NCI-H1436 (cell line): ENCODE measurements at places on chromosomes 1 and 21.
A peak's percentile ranks its signal among the peaks of the same experiment; 100 is the strongest.

GRCh38 chr1:23370330-23370708 lies 683 bp upstream of the ZNF436 start:
- no peak for DNase-seq

DNA sequence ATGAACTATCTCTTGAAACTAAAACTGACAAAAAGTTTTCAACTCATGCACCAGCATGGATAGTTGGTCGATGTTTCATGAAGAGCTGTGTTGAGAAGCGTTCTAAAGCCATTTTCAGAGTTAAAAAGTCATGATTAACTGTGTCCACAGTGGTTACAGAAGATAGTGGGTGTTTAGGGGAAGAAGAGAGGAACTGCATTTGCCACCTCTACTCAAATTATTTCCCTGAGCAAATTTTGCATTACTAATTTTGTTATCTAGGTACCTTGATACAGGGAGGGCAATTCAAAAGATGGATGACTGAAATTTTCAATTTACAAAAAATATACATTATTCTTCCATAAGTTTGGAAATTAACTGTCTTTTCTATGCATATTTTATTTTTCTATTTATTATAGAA lies 15.5 kb downstream of the SAMSN1 start:
- DNase-seq, result no peak

GRCh38 chr1:115729756-115730155 lies 38.8 kb downstream of the CASQ2 start:
- DNase-seq, result no peak

DNA sequence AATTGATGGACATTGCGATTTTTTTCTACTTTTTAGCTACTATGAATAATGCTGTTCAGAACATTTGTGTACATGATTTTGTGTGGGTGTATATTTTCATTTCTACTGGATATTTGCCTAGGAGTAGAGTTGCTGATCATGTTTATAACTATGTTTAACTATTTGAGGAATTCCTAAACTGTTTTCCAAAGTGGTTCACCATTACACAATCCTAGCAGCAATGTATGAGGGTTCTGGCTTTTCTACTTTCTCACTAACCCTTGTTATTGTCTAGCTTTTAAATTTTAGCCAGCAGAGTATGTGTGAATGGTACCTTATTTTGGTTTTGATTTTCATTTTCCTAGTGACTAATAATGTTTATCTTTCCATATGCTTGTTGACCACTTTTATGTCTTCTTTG lies 86.2 kb downstream of the ATG4C start:
- DNase-seq, result no peak

- no peak for DNase-seq
Measured at GRCh38 chr1:207965392-207966387, 54.8 kb upstream of the CD34 start.

DNA sequence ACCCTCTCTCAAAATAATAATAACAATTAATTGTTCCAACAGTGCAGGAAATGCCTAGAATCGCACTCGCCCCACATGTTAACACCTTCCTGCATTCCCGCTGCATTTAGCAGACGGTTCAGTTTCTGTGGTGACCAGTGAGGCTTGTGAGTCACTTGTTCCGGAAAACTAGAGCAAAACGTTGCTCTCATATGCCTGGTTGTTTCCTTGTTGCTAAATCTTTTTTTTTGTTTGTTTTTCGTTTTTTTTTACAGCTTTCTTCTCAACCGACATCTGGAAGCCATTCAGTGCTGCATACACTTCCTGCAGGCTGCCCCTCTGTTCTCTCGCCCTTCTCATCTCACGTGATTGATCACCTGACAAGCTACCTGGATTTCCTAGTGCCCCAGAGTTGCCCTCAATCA lies 56.9 kb upstream of the TMPRSS2 start:
- no peak for DNase-seq

DNA sequence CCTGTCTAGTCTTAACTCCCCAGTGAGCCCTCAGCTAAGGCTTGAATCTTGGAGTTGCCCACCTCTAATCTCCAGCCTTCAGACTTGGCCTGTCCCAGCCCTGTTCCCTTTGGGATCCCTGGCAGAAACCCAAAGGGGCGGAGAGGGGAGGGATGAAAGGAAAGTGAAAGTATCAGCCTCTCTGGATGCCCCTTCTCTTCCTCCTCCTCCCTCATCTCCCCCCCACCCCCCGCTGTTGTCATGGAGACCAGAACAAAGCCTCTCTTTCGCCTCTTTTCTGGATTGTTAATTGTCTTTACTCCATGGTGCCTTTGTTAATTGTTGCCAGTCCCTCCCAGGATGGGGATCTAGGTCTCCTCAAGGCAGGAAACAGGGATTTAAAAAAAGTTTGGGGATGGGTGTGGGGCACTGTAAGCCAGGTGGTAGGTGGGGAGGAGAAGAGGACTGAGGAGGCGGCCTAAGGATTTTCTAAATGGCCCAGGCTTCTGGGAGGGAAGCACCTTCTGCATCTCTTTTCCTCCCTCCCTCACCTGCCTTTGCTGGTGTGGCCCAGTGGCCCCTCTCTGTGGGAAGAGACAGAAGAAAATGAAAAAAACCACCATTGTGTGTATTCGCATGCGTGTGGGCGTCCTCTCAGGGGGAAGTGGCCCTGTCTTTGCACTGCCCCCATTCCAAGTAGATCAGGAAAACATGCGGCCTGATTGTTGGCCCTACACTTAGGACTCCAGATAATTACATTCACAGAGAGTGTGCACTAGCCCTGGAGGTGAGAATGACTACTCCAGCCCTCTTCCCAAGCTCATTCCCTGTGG lies 7.5 kb upstream of the SOX13 start:
- DNase-seq, result peak; percentile 69

GRCh38 chr1:45895406-45895805 lies 92.0 kb downstream of the MAST2 start:
- DNase-seq, result no peak

DNA sequence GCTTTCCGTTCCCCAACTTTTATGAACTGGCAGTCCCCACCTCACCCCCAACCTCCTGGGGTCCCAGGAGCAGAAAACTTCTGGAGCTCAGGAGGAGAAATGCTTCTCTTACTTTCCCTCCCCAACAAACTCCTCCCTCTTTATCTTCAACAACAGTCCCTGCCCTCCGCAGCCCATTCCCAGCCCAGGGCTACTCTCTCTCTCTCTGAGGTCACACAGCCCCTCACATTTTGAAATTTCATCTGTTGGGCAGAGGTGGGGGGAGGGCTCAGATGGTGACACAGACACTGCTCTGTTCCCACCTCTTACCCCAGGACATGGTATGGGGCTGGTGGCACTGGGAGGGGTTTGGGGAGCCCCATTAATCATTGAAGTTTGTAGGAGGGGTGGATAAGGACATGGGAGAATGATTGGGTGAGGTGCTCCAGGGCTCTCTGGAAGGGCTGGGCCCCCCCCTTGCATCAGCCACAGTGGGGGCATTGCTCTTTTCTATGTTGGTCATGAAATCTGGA lies 6.0 kb downstream of the PIK3CD start:
- no peak for DNase-seq

DNA sequence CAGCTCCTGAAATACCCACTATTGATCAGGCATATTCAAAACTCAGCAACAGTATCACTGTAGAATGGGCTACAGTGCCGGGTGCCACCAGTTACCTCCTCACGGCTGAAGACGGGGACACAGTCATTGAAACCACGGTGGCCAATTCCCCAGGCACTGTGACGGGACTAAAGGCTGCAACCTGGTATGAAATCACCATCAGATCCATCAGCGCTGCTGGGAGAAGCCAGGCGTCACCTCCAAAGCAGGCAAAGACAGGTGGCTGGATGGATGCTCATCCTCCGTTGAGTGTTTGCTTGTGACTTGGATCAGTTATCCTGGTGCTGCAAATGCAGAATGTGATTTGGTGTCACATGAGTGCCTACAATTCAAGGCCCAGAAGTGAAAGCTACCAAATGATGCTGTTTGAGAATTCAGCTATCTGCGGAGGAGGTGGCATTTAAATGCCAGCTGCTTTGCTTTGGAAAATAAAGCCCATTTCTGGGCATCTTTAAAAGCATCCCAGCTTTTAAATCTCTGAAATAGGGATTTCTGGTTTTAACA lies 5.1 kb downstream of the FNDC7 start:
- no peak for DNase-seq

GRCh38 chr1:53592521-53592982 lies 133.4 kb downstream of the DMRTB1 start:
- DNase-seq, result no peak

GRCh38 chr21:45640888-45641479 lies 2.5 kb upstream of the PCBP3 start:
- DNase-seq, result no peak

- DNase-seq, result no peak
Measured at GRCh38 chr1:196733091-196733970, 41.3 kb upstream of the CFHR3 start.

- peak; percentile 54 for DNase-seq
Measured at GRCh38 chr1:240562111-240562590, 49.8 kb downstream of the GREM2 start.

- DNase-seq, result no peak
Measured at GRCh38 chr1:180534214-180534613, 24.6 kb upstream of the OVAAL start.

DNA sequence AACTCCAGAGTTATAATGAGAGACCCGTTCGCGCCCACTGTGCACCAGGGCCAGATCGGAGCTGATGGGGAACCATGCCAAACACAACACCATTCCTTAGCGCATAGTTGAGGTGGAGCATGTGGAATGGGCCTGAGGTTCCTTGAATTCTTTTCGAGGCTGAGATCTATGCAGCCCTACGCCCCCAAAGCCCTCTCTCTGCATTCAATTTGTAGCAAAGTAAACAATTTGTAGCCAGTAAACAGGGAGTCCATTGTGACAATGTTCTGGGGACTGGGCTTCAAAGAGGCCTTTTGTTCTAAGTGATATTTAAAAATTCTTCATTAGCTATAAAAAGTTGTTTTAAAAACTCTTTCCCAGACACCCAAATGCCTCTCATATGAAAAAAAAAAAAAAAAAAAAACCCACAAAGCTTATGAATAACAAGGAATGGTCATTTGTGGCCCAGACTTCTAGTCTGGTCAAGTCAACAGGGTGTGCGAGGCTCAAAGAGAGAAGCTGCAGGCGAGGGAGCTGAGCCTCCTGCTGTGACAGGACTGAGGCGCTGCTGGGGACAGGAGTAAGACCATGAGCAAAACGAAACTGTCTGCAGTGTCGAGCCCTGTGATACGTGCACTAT lies 30.6 kb upstream of the KCNE2 start:
- no peak for DNase-seq

- no peak for DNase-seq
Measured at GRCh38 chr1:156488566-156489165, 11.9 kb downstream of the MEF2D start.

DNA sequence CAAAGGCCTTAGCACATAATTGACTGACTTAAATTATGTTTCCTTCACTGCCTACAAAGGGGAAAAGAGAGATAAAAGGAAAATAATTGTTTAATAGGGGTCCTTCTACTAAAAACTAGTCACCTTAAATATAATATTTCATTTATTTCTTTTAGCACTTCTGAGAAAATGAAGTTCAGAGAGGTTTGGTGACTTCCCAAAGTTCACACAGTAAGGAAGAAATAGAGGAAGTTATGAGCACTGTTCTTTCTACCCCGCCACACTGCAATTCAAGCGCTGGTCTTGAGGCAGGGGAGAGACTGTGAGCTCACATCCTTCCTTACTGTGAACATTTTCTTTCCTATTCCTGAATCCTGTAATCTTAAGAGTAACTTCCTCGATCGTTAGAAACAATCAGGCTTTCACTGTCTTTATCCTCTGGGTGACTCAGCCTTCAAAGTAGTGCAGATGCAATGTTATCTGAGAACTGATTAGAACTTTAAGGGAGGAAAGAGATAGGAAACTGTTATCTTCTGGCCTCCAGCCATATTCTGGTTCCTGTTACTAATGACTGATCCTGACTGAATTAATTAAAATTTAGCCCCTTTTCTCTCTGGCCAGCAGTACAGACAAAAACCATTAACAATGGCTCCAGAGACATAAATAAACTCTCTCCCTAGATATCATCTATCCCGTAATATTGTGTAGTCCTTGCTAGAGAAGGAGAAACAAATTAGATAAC lies 6.8 kb downstream of the RGS5 start:
- DNase-seq, result no peak

GRCh38 chr1:41162441-41162840 lies 79.7 kb downstream of the SCMH1 start:
- no peak for DNase-seq

- no peak for DNase-seq
Measured at GRCh38 chr1:100722221-100722620, 2.7 kb downstream of the VCAM1 start.

DNA sequence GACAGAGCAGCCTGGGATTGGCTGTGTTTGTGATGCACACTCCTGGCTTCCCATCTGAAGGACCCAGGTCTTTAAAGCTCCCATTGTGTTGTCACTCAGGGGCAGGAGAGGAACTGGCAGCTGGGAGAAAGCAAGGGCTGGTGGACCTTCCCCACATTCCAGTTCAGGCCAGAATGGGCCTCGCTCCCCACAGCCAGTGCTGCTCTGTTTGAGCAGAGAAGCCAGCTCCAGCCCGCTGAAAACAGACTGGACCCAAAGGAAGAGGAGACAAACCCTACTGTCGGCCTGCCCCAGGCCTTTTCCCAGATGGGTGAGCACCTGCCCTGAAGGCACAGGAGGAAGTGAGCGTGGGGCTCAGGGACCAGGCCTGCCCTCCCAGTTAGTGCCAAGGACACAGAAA lies 499.4 kb downstream of the NPHP4 start:
- DNase-seq, result no peak

DNA sequence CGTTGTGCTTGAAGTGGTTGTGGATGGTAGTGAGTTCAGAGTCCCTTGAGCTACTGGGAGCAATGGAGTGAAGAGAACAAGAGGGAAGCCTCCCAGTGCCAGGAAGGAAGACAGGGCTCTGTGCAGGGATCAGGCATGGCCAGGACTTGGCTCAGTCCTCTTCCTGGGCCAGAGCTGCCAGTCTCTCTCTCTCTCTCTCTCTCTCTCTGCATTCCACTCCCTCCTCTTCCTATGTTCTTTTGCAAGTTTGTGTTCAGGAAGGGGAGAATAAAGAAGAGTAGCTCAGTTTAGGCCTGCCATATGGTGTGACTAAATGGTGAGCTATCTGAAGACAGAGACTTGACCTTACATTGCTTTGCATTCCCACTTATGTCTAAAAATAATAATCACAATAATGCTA lies 20.5 kb upstream of the RPTN start:
- DNase-seq, result no peak

- DNase-seq, result no peak
Measured at GRCh38 chr1:201536558-201536957, 2.4 kb upstream of the NAV1 start.

DNA sequence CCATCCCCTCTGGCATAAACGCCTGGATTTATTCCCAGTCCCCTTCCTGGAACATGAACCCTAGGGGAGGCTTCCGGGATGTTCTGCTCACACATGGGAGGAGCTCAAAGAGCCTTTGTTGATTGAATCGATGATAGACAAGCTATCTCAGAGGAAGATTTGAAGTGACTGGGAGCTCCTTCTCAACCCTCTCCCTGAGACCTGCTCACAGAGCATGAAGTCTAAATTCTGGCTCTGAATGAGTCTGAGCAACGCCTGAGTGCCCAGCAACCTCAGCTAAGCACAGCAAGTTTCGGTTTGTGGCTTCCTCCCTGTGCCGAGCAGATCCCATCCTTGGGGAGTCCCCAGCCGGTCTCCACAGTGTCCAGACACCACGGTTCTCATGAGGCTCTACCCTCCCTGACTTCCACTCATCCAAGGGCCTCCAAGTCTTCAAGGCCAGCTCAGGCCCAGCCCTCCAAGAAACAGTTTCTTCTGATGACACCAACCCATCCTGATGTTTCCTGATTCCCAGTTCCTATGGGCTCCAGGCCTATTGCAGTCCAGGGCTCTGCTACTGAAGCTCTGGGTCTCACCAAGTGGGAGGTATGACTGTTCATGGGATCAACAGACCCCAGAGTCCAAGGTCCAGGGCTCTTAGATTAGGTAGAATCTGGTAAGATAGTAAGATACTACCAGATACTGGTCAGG lies 190.8 kb downstream of the DYRK1A start:
- DNase-seq, result no peak

- no peak for DNase-seq
Measured at GRCh38 chr1:18176619-18177018, 69.0 kb downstream of the IGSF21 start.
